ENCODE measurements at places on chromosomes 5 and 9.

GRCh38 chr5:145362266-145362665, 472.9 kb downstream of the PRELID2 start:
- DNase-seq: peak; percentile 71

DNA sequence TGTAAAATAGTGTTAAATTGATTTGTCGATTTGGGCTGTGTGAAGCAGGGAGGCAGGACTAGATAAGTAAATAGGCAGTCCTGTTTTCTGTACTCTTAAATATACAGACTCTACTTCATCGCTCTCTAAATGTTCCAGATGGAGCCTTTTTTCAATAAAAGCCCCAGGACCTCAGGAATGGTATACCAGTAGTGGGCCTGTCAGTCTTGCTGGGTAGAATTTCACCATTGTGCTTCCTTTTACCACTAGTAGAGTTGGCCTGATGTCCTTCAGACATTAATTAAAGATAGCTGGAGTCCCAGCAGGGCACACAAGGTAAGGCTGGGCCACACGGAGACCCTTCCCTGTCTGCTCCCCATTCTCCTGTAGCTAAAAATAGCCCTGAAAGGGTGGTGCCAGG, 6.0 kb downstream of the SNX18 start:
- no peak for DNase-seq

DNA sequence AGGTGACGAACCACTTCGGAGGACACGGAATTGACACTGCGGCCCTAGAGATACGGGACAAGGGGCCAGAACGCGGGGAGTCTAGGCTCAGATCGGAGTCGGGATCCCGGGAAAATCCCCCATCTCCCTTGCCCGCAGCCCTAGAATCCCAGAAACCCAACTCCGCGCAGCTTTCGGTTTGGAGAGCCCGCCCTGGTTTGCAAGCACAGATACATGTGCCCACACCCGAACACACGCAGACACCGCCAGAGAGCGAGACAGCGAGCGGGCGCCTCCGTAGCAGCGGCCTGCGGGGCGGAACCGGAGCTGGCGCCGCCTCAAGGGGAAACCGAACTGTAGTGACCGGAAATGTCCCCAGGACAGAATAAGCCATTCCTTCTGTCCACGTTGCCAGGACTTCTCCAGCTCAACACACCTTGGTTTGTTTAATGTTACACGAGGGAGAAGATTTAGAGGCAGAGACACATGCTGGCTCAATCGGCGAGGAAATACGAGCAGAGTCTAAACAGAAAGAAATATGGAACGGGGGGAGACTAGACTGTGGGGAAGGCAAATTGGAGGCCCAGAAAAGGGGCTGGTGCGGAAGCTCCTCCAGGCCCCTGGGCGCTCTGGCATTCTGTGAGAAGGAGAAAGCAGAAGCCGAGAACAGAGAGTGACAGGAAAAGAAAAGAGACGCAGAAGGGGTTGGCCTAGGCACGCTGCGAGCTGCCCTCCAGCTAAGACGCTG, 2.9 kb upstream of the PAX5 start:
- DNase-seq: peak; percentile 48

- peak; percentile 36 for DNase-seq
Measured at GRCh38 chr5:400282-401145, 42.5 kb upstream of the EXOC3 start.

DNA sequence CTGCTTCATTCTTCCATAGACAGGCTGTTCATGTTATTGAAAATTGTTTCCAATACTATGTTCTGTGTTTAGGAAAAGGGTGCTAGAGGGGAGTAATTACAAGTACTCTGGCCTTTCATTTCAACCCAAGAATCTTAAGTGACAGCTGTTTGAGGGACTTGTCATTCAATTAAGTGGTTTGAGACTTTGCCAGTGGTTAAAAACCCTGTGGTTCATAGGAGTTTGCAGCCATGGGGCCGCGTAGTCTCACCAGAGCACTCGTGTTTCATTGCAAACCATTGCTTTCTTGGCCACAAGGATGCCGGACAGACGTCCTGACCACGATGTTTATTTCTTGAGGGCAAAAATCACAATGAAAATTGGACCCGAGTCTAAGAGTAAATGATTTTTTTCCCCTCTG, 248.8 kb downstream of the NNT start:
- DNase-seq: peak; percentile 27

- DNase-seq: no peak
Measured at GRCh38 chr9:7242126-7242525, 484.4 kb downstream of the KDM4C start.

DNA sequence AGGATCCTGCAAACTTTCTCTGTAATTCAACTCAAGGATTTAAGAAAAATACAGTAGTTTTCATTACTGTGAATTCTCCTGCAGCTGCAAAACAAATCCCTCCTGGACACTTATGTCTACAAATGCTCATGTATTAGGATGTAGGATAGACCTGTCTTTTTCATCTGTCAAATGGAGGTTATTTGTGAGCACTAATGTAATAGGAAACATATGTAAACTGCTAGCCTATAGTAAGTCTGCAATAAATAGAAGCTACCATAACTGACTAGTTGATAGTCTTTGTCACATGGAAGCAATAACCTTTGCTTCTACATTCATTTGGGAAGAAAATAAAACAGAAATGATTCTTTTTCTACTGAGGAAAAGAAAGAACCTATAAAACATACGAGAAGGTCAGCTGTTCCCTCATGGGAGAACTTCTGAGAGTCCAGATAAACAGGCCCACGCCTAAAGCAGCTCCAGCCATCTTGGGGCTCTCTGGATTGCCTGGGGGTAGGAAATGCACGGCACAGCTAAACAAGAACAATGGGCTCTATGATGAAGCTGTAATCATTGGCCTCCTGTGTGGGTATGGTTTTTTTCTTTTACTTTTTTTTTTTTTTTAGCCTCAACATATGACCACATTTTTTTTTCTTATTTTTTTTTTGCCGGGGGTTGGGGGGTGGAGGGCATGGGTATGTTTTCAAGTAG, 6.2 kb downstream of the KCNV2 start:
- DNase-seq: no peak

DNA sequence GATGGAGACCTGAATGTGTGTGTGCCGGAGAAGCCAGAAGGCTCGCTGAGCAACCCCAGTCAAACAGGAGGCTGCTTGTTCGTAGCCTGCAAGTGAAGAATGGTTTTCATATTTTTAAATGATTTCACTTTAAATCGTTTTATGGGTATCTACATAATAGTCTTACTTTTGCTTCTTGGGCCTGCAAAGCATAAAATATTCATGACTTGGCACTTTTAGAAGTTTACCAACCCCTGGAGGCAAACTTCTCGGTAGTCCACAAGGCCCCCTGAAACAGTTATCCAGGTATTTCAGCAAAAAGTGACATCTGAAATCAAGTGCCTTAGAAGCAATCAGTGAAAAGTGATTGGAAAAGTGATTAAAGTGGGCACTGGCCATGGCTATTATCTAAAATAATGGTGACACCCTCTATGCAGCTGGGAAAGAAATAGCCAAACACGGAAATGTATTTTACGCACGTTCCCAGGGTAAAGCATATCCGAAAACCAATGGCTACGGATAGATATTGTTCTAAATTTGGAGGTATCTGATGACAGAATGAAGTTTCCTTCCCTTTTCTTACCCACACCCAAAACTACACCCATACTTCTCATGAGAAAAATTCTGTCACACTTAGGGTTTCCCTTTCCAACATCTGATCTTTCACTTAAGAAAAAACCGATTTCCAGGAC, 39.0 kb downstream of the RAPGEF1 start:
- DNase-seq: no peak

DNA sequence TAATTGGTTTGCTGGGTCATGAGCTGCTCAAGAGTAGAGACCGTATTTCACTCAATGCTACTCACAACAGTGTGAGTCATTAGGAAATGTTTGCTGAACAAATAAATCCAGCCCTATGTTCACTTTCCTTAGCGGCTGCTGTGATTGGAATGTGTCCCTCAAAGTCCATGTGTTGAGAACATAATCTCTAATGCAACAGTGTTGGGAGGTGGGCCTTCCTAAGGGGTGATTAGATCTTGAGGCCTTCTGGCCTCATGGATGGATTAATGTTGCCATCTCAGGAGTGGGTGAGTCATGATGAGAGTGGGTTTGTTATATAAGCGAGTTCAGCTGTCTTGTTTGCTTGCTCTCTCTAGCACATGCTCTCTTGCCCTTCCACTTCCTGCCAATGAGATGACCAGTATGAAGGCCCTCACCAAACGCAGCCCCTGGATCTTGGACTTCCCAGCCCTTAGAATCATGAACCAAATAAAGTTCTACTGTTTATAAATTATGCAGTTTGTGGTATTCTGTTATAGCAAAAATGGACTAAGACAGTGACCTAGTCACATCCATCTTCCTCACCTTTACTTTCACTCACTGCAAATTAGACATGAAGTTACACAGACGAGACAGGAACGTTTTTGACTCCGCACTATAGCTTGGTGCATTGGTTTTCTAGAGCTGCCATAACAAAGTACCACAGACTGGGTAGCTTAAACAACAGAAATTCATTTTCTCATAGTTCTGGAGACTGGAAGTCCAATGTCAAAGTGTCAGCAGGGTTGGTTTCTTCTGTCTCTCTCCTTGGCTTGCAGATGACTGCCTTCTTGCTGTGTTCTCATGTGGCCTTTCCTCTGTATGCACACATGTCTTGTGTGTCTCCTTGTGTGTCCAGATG, 50.9 kb upstream of the FAM169A start:
- peak; percentile 48 for DNase-seq

DNA sequence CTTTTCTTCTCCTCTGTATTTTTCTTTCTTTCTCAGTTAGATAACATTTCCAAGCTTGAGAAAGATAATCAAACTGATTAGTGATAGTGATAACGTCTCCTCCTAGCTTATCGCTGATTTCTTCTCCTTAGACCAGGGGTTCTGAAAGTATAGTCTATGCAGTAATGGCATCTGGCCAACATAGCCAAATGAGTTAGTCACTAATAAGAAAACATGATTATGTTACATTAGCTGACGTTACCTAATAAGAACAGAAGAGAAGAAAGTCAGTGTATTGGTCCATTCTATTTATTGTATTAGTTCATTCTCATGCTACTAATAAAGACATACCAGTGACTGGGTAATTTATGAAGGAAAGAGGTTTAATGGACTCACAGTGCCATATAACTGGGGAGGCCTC, 111.2 kb downstream of the STRBP start:
- no peak for DNase-seq

- DNase-seq: no peak
Measured at GRCh38 chr5:111689357-111689935, 67.5 kb downstream of the NREP start.

DNA sequence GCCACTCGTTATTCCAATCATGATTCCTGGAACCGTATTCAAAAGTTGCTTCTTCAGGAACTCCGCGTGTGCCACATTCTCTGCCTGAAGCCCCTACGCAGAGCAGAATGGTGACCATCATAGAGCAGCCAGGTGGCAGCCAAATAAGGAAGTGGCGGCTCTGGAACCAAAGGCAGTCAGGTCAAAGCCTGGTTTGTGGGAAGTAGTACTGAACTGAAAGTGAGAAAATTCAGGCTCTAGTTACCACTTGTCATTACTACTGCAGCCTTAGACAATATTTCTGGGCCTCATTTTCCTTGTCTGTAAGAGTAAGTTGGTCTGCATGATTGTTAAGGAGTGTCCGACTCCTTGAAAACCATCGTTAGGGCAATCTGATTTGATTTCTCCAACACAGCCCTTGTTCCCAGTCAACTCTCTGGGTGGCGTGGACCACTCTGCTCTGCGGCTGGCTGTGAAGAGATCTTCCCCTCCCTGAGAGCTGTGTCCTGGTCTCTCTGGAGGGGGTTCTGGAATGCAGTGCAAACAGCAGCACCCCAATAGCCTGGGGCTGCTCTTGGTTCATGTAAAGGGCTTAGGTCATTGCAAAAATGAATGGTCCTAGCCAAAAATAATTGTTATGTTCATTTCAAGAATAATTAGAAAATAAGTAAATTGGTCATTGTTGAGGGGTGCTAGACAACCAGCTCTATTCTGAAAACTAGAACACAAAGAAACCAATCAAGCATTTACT, 102.4 kb downstream of the MED27 start:
- DNase-seq: no peak

- no peak for DNase-seq
Measured at GRCh38 chr5:149824120-149824519, 94.0 kb downstream of the PPARGC1B start.

- DNase-seq: no peak
Measured at GRCh38 chr9:34996181-34996904, 6.8 kb downstream of the DNAJB5 start.

DNA sequence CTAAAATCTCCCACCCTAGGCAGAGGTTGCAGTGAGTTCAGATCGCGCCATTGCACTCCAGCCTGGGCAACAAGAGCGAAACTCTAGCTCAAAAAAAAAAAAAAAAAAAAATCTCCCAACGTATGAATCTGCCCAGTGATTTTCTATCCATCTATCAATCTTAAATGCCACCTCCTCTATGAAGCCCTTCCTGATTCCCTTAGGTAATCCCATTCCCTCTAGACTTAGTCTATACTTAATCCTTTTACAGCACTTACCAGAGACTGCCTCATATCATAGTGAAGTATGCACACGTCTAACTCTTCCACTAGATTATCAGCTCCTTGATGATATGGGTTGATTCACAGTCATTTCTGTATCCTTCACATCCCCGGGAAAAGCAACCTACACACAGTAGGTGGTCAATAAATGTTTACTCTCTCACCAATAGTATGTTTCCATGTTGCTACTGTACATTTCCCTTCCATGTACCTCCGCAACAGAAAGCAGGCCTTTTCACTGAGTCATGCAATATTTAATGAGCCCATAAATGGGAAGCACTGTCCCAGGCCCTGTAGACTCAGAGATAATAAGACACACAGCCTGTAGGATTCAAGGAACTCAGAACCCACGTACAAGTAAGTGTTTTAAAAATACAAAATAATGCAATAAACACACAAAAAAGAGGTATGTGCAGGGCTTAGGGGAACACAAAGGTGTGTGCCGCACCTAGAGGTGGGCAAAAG, 1.2 kb downstream of the DROSHA start:
- DNase-seq: no peak

DNA sequence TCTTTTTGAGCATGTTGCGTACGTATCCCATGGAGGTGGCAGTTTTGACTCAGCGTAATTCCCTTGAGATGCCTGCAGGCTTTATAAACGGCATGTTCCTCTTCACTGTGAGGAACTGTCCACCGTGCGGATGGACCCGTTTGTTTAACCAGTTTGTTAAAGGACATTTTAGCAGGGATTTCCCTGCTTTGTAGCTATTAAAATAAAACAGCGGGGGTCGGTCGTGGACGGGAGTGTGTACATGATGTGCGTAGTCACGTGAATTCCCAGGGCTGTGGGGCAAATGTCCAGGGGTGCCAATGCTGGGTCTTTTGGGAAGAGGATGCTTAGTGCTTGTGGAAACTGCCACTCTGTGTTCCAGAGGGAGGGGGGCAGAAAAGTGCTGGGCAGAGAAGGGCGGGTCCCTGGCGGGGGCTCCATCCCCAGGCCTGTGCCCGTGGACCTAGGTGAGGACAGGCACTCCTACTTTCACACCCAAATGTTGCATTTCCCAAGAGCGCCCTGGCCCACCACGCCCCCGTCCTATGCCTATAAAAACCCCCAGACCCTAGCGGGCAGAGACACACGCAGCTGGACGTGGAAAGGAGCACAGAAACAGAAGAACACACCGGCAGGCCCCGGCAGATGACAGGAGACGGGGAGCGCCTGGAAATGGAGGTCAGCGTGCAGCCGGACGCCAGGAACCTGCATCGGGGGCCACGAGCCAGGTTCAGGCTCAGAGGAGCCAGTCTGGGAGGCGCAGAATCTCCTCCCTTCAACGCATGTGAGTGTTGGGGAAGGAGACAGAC, 4.0 kb upstream of the TERT start:
- no peak for DNase-seq
